Activated CD8-positive, alpha-beta memory T cell treated with anti-CD3 and anti-CD28 coated beads for 48 hours (primary cell): ENCODE measurements at places on chromosomes 12 and 14.

DNA sequence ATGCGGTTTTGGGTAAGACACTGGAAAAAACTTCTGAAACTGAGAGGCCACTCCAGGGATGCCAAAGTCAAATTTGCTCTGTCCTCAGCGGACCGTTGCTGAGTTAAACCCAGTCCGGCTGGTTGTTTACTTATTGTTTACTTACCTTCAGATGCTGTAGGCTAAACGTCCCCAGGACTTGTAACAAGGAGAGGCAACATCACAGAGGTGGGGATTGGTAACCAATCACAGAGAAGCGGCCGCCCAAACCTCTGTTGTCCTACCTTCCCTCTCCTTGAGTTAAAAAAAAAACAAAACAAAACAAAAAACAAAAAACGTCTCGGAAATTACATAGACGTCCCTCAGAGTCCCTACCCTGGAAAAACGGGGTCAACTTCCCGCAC lies 380 bp downstream of the ANO2 start:
- no peak for DNase-seq

DNA sequence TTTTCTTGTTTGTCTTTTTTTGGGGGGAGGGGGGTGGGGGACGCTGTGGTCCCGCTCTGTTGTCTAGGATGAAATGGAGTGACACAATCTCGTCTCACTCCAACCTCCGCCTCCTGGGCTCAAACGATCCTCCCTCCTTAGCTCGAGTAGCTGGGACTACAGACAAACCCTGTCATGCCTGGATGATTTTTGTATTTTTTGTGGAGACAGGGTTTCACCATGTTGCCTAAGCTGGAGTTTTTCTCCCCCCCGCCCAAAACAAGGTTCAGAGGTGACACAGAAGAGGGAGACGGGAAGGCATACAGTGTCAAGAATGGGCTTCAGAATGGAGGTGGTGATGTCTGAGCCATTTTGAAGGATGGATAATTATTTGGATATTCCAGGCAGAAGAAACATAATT lies 116.9 kb upstream of the ATF1 start:
- DNase-seq, result no peak

- DNase-seq, result no peak
Measured at GRCh38 chr14:90103808-90104207, 42.0 kb downstream of the KCNK13 start.

DNA sequence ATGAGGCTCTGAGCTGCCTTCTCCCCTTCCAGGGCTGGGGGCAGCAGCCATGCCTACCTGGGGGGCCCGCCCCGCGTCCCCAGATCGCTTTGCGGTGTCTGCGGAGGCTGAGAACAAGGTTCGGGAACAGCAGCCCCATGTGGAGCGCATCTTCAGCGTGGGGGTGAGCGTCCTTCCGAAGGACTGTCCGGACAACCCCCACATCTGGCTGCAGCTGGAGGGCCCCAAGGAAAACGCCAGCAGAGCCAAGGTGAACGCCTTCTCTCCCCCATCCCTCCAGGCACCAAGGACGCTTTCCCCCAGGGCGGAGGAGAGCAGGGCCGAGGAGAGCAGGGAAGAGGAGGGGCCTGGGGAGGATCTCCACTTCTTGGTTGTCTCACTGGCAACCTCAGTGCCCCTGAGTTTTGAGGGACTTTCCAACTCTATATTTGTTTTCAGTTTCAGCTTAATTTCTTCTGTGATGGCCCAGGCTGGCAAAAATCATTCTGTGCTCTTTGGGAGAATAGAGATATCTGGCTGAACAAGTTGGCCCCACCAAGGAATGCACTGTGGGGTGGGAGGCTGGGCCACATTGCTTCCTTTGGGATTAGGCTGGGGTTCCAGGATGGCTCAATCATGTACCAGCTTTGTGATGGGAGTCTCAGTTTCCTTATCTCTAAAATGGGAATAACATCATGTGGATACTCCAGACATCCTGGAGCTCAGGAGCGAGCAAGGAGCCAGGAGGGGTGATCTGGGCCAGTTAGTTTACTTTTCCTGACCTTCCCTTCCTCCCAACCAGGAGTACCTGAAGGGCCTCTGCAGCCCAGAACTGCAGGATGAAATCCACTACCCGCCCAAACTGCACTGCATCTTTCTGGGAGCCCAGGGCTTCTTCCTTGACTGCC lies 1.2 kb downstream of the KHNYN start:
- DNase-seq, result no peak

- DNase-seq, result no peak
Measured at GRCh38 chr14:69651664-69652063, 40.3 kb downstream of the SUSD6 start.

DNA sequence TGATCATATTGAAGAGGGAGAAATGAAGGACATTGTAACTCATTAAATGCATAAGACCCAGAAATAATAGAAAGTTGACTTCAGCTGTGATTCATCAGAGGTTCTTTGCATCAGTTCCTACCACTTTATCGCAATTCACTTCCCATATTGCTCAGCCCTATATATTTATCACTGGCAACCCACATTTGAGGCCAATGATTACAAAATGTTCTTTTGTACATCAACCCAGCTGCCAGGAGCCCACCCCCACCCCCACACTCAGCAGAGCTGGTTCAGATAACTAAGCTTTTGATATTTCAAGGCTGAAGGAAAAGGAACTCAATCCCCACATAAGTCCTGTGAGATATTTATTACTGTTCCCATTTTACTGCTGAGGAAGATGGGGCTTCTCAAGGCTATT lies 51.2 kb upstream of the TMPO start:
- DNase-seq, result no peak

- no peak for DNase-seq
Measured at GRCh38 chr12:6171409-6172015, 28.7 kb upstream of the CD9 start.

- no peak for DNase-seq
Measured at GRCh38 chr12:47730341-47730744, 5.1 kb upstream of the ENDOU start.

- no peak for DNase-seq
Measured at GRCh38 chr14:29553427-29553826, 374.2 kb downstream of the PRKD1 start.

- DNase-seq, result no peak
Measured at GRCh38 chr14:95649230-95649629, 37.0 kb upstream of the TCL1B start.

DNA sequence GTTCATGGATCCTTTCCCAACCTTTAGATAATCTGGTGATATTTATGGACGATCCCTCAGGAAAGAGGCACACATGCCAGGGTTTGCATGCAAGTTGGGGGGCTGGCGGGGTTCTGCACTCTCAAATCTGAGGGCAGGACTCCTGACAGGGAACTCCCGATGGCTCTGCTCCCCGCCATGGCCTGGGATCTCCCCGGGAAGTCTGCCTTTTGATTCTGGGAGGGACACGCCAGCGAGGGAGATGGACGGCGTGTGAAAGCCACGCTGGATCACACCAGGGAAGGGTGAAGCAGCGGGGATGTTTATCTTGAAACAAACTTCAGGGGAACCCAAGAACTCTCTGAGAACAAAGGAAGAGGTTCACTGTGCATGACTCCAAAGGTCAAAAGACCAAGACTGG lies 43.6 kb downstream of the LGMN start:
- DNase-seq, result no peak

GRCh38 chr12:54442961-54443360 lies 23.9 kb upstream of the ITGA5 start:
- no peak for DNase-seq

DNA sequence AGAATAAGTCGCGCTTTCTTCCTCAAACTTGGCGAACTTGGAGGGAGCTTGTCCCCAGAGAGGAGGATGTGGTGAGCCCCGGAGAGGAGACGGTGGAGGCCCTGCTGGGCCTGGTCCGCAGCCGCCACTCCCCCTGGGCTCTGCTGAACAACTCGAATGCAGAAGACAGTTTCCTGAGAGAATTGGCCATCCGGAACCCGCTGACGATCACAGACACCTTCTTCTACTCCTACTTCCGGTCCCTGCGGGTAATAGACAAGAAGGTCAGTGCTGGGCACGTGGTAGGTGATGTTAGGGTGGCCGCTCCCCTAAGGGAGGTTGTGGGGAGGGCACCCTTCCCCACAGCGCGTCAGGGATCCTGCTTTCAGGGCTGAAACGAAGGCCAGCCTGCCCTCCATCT lies 1.6 kb downstream of the LRRC43 start:
- no peak for DNase-seq

GRCh38 chr14:68834816-68835215 lies 41.9 kb upstream of the ZFP36L1 start:
- no peak for DNase-seq

DNA sequence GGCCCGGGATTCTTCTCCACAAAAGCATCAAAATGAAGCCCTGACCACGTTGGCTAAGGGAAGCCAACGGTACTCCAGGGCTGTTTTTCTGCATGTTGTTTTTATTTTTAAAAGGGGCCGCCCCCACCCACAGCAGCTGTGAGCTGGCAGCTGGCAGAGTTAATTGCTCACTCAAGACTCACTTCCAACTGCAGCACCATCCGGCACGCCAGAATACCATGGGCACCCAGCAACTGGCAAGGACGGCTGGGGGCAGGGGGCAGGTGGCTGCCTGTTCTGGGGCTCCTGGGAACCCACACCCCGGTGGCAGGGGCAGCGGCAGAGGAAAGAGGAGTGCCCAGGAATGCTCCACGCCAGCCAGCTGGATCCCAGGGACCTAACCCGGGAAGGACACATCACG lies 44.3 kb downstream of the NCOR2 start:
- no peak for DNase-seq

DNA sequence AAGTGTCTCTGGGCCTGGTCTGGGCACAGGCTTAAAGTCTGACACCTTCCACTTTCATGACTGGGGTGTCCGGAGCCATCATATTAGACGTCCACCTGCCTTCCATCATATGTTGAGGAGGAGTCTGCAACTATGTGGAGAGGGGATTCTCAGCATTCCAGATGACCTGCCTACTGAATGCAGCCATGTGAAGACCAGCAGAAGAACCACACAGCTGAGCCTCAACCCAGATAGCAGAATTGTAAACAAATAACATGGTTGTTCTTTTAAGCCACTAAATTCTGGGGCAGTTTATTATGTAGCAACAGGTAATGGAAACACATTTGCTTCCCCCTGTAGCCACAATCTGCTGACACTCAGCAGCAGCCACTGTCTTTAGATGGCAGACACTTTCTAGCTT lies 4.0 kb upstream of the SLC15A4 start:
- no peak for DNase-seq

DNA sequence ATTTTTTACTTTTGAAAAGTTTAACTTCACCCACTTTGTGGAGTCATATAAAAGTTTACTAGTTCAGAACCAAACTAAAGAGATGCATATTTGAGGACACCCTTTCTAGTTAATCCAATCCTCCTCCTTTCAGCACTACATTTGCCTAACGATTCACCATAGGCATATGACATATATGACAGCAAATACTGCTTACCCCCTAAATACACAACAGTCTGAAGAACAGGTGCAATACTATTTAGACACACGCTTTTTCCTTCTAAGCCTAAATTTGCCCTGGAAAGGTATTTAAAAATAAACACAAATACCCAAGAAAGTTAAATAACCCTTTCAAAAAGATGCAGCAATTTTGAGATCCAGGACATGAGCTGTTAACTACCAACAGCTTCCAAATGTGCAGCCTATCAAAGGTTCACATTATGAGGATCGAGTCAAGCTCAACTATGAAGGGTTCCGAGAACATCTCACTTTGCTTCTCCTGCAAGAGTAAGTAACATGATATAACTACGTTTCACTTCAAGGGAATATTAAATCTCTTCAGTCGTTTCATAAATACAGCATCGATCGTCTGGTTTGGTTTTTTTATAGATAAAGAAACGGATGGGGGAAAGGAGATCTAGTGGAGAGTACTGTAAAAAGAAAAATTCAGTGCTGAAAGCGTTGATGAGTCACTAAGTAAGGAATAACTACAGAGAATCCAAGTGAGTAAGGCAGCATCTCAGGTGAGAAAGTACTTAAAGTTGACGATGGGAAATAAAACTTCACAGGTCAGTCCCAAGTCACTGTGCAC lies 677 bp upstream of the AP4S1 start:
- DNase-seq, result no peak

GRCh38 chr12:48857278-48857994 lies 5.5 kb upstream of the DDX23 start:
- no peak for DNase-seq

DNA sequence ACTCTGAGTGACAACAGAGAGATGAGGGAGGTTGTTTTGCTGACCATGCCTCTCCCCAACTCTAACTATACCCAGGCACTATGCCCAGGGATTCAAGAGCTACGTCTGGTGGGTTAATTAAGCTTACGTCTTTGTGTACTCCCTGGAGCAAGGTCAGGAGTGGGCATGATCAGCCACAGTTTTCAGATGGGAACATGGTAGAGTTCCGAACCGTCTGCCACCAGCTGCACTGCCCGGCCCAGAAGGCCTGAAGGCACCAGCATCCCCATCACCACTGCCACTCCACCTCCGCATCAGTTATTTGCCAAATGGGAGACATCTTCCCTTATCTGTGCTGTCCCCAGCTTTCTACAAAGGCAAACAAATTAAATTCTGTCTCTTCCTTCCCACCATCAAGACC lies 11.1 kb upstream of the GPX2 start:
- no peak for DNase-seq

DNA sequence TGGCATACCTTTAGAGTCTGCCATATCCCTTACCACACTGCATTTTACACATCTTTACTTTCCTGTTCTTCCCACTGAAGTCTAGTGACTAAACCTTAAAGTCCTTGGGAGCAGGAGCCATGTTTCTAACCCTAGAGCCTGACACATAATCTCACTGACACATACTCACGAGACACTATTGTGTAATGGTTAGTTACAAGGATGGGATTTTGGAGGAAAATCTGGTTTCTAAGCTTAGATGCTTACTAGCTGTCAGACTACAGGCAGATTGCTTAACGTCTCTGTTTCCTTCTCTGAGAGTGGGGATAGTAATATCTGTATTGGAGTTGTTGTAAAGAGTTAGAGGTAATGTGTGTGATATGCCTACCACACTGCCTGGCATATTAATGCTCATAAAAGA lies 6.2 kb upstream of the DYRK4 start:
- no peak for DNase-seq

DNA sequence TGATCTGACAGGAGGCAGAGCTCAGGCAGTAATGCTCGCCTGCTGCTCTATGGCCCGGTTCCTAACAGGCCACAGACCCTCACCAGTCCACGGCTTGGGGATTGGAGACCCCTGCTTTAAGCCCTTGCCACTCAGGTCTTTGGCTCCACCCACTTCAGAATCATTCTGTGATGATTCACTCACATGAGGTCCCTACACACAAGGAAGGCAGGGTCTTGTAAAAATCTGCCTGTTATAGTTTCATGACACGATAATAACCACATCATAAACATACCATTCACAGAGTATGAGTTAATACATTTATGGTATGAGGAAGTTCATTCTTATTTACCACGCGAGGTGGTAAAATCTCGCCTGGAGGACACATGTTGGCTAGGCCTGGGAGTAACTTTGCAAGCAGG lies 29.0 kb upstream of the MAX start:
- no peak for DNase-seq

- no peak for DNase-seq
Measured at GRCh38 chr12:107670999-107671643, 14.5 kb upstream of the PWP1 start.

DNA sequence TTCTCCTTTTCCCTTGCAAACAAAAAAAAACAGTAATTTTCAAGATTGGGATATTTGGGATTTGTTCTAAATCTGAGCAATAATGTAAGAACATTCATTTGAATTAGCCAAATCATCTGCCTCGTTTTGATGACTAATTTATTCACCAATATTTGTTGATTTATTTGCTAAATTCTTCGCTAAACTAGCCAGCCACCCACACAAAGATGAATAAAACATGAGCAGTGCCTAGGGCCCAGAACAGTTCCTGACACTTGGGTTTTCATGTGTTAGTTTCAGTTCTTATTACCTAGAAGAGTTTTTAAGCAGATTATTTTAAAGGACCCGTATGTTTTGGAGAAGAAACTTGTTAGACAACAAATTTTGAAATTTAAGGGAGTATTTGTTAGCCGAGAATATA lies 1.4 kb downstream of the ETNK1 start:
- DNase-seq, result no peak
